ENCODE measurements at places on chromosomes 5 and 9.

DNA sequence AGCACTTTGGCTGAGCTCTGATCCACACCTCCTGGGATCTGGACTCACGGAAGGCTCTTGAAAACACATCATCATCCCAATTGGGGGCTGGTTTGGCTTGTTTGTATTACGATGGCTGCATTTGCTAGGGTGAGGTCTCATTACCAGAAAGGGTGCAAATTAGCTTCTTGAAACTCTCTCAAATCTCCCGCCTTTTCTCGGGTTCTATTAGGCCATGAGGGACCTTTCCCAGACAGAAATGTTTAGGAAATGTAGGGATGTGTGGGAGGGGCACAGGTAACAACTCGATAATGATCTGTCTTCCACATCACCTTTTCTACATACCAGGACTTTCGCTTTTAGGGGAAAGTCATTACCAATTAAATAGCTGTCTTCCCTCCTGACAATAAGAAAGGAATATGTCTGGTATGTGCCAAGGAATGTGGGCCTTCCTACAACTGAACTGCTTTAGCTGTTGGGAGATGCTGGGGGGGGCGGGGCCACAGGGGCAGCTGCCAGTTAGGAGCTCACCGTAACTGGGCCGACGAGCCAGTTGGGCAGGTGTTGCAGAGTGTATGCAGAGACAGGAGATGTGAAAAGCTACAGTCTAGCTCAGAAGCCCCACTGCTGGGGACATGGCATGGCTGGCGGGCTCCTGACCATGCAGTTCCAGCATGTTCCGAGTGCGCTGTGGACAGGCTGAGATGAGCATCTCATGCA is 71.2 kb downstream of the AK8 start:
- DNase-seq: no peak

DNA sequence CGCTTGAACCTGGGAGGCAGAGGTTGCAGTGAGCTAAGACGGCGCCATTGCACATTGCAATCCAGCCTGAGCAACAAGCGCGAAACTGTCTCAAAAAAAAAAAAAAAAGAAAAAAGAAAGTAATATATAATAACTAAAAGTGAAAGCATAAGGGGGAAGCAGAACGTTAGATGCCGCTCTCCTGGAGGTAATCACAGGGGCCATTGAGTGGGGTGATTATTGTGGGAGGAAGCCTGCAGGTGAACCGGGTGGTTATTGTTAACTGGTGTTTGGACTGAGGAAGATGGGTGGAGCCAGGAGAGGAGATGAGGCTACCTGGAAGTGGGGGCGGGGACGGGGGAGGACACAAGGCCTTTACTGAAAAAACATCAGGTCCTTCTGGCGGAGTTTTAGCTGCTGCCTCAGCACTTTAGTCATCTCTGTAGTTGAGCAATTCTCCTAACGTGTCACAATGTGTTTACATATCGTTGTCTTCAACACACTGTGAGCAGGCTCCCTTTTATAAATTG is 5.3 kb upstream of the TJP2 start:
- DNase-seq: peak; percentile 74

DNA sequence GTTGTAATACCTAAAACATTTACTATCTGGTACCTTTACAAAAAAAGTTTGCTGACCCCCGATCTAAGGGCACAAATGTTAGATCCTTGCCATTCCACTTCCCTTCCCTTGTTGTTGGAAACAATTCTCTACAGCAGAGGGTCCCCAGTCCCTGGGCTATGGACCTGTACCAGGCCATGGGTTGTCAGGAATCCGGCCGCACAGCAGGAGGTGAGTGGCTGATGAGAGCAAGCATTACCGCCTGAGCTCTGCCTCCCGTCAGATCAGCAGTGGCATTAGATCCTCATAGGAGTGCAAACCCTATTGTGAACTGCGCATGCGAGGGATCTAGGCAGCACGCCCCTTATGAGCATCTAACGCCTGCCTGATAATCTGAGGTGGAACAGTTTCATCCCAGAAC is 248.5 kb downstream of the AP3B1 start:
- no peak for DNase-seq

GRCh38 chr5:80928073-80928472 is 32.1 kb upstream of the RASGRF2 start:
- no peak for DNase-seq

- peak; percentile 36 for DNase-seq
Measured at GRCh38 chr9:134592018-134592818, 49.4 kb upstream of the COL5A1 start.

DNA sequence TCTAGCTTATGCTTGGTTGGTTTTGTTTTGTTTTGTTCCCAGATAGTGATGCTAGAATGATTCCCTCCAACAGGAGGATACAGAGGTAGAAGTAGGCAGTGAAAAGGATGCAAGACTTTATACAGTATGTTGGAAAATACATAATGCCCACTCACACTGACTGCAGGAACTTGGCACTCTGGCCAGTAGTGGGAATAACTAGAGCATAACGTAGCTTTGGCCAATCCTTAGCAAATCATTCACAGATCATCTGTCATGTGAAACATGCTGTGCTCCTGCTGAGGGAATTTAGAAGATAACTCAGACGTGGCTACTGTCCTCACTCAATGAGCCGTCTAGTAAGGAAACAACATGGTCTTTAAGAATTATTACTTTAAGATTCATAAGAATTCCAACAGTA is 13.5 kb downstream of the CFAP90 start:
- DNase-seq: no peak

DNA sequence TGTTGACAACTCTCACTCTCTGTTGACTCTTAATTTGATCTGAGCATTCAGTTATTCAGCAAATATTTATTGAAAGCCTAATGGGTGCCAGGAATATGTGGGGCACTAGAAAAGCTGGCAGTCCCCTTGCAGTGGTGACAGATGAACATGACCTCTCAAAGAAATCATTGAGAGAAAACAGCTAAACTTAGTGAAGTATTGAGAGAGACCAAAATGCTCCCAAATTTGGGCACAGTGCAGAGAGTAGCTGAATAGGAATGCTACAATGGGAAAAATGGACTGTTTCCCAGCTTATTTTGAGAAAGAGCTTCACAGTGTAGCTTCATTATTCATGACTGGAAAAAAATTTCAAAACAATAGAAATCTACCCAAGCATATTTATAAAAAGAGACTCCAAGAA is 257.9 kb downstream of the SGCD start:
- DNase-seq: no peak

DNA sequence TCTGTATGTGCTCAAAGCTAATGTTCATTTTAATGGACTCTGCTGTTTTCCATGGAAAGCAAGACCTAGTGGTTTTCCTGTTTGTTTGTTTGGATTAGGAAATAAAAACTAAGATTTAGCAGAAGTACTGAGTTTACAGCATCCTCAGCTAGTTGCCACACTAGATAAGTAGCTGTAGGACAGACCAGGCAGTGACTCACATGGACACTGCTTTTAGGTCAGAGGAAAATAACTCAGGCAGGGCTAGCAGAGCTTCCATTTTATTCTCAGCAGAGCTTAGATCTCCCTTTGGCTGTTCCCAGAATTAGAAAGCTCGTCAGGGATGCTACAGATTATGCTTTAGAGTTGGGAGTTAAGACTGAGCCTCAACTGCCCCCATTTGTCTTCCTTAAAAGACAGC is 204.4 kb downstream of the SH3GL2 start:
- no peak for DNase-seq

DNA sequence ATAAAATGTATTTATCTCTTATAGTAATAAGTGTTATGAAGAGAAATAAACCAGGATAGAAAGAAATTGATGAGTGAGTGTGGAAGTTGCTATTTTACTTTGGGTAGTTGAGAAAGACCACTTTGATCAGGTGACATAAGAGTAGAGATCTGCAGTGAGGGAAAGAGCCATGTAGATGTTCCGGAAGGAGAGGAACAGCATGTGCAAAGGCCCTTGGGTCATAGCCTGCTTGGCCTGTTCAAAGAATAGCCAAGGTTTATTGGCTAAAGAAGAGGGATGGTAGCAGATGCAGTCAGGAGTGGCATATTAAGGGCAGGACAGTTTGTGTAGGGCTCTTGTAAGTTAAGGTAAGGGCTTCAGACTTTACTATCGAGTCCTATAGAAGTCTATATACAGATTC is 3.2 kb downstream of the BTF3 start:
- DNase-seq: no peak

DNA sequence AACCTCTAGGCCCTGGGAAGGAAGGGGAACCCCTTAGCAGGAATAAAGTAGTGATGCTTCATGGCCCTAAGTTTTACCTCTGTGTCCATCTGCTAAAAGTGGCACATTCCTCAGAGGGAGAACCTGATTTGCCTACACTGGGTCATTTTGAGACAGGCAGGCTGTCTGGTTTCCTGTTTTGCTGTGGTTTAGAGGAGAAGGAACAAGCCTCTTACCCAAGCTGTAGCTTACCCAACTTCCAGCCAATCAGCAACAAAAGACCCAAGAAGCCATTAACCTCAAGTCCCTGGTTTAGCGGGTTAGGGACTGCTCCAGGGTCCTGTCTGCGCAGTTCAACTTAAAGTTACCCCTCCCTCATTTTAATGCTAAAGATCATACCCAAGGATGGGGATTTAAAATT is 411.0 kb downstream of the MAT2B start:
- no peak for DNase-seq

GRCh38 chr9:35801328-35802128 is 10.1 kb downstream of the NPR2 start:
- DNase-seq: no peak

DNA sequence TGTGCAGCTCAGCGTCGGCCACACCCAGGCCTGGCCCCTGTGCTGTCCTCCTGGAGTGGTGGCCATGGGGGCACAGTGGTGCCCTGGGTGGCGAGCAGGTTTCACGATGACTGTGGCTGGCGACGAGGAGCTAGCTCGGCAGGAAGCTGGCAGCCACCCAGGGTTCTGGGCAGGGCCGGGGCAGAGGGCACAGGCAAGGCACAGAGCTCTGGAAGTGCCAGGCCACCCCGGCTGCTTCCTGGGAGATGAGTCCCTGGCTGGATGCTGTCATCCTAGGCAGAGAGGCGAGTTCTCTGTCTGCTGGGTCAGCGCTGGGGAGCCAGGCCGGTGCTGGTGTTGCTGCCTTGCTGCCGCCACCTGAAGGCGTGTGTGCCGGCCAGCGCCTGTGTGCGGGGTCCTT is 51.7 kb downstream of the RXRA start:
- DNase-seq: no peak

GRCh38 chr5:18220631-18221030 is 586.4 kb downstream of the TAF11L14 start:
- no peak for DNase-seq

DNA sequence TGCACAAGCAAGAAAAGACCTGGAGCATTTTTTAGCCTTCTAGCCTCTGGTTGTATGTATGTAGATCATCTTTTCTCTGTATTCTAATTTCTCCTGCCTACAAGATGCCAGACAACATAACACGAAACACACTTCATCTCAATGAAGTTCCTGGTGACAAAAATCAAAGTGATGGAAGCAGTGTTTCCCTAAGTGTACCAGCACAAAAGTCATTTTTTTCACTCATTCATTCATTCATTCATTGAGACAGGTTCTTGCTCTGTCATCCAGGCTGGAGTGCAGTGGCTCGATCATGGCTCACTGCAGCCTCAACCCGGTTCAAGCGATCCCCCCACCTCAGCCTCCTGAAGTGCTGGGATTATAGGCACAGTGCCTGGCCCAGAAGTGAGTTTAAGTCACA is 71.5 kb upstream of the SAP30L start:
- no peak for DNase-seq

GRCh38 chr9:133088146-133088750 is 26.5 kb downstream of the CEL start:
- no peak for DNase-seq

DNA sequence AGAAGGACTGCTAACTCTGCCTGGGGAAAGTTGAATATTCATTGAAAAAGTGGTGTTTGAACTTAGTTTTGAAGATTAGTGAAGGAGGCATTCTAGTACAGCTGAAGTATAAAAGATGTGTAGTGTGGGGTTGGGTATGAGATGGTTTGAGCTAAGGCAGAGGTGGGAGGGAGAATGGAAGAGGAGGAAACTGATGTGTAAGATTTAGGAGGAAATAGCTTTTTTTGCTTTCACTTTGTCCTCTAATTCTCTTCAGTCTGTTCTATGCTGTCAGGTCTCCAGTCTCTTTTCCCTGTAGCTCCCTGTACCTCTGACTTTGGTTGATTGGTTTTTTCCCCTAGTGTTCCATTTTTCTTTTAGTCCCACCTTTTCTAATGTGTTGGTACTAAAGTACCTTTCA is 9.0 kb downstream of the CREBRF start:
- DNase-seq: no peak

GRCh38 chr5:41519801-41520200 is 9.4 kb upstream of the PLCXD3 start:
- DNase-seq: no peak

DNA sequence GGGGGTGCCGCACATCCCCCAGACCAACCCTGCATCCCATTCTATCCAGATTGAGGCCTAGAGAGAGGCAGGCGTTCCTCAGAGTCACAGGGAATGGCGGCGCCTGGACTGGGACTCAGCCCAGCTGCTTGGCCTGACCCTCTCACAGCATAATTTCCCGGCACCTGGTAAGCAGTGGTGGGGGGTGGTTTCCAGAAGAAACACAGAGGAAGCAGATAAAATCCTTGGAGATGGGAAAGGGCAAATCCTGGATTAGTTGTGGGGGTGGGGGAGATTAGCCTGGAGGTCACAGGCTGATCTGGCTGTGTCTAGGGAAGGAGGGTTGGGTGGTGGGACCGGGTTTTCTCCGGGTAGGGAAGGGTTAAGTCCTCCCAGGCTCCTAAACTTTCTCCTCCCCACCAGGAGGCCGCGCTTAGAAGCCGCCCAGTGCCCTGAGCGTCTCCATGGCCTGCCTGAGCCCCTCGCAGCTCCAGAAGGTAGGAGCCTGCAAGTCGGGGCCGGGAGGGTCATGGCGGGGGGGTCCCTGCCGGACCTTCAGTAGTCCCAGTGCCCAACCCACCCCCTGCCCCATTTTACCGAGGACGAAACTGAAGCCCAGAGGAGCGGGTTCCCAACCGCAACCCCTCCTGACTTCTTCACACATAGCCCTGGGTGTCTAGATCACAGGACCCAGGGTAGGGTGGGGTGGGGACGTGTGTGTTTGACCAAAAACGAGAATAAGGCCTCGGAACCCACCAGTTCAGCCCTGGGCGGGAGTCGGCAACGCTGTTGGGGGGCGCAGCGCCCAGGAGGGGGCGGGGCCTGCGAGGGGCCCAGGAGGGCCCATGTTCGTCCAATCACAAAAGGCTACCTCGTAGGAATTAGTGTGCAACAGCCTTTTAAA is 1.3 kb downstream of the PHYHD1 start:
- DNase-seq: no peak

GRCh38 chr5:66718374-66719002 is 122.3 kb downstream of the MAST4 start:
- no peak for DNase-seq

DNA sequence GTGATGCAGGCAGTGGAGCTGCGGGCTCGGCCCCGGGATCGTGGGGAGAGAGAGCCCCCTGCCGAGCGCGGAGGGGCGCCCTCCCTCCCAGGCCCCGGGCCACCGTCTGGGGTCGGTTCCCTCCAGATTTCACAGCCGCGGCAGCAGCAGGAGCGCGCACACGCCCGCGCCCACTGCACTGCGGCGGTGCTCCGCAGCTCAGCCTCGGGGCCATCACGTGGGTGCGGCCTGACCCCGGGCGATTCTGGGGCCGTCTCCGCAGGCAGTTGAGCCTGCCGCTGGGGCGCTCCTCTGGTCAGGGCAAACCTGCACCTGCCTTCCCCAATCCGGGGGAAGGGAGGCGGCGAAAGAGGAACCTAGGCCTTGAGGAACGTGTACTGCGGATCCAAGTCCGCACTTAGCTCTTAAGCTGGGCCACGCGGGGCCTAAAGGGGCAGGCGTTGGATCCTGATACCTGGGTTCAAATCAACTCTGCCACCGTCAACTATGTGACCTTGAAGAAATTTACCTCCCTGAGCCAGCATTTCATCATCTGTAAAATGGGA is 9.4 kb upstream of the DELE1 start:
- peak; percentile 65 for DNase-seq

GRCh38 chr5:137268646-137269045 is 230.5 kb downstream of the SPOCK1 start:
- DNase-seq: no peak

All from activated CD8-positive, alpha-beta memory T cell treated with anti-CD3 and anti-CD28 coated beads, Interleukin-2, amount 50 U/mL, for 48 hours (primary cell).